HT-29 (cell line): ENCODE measurements at places on chromosomes 1 and 21.

DNA sequence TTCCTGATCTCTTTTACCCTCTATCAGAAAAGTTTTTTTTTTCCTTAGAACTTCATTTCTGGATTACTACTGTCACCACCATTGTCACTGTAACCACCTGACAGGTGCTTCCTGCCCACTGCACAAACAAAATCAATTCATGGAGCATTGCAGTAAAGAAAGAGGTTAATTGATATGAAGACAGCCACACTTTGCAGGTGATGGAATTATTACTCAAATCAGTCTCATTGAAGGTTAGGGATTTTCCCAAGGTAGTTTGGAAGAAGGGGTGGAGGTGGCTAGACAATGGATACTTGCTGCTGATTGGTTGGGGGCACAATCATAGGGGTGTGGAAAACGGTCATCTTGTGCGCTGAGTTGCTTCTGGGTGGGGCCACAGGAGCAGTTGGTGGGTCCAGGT is 230.8 kb upstream of the CACYBP start:
- DNase-seq, result no peak

GRCh38 chr1:118945489-118945888 is 42.7 kb downstream of the TBX15 start:
- no peak for DNase-seq

DNA sequence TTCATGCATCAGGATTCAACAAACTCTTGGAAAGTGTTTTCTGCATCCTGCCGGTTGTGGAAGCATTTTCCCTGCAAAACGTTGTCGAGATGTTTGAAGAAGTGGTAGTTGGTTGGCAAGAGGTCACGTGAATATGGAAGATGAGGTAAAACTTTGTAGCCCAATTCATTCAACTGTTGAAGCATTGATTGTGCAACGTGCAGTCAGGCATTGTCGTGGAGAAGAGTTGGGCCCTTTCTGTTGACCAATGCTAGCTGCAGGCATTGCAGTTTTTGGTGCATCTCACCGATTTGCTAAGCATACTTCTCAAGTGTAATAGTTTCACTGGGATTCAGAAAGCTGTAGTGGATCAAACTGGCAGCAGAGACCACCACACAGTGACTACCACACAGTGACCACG is 57.0 kb upstream of the PRDM2 start:
- DNase-seq, result no peak

DNA sequence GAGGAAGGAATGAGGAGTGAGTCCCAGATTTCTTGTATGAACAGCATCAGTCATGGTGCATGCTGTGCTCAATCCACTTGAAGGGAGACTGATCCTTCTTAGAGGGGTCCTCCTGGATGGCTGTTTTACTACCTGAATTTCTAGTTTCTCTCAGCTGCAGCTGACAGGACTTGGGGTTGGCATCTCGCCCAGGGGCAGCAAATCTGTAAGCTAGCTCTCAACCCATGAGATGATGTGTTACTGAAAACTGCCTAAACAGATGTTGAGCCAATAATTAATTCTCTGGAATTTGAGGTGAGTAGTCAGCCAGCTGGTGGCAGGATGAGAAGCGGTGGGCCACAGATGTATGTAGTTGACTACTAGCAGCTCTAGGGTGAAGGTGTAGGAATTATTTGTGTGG is 19.6 kb downstream of the BACH1 start:
- no peak for DNase-seq

DNA sequence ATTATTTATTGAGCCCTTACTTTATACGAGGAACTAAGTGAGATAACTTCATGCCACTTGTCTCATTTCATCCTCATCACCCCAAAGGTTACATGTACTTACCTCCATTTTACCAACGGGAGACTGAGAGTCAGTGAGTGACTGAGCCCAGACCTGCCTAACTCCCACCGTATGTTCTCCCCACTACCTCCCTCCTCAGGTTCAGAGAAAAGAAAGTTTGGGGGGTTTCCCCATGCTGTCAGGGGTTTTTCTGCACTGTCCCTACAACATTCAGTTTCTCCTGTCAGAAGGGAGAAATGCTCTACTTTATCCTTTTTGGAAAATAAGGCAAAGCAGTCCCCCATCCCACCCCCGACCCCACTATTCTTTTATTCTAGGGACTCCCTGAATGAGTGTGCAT is 32.9 kb downstream of the FAM78B start:
- no peak for DNase-seq

- DNase-seq, result no peak
These were observed 6.7 kb downstream of the NR5A2 start for GRCh38 chr1:200034262-200034557.

DNA sequence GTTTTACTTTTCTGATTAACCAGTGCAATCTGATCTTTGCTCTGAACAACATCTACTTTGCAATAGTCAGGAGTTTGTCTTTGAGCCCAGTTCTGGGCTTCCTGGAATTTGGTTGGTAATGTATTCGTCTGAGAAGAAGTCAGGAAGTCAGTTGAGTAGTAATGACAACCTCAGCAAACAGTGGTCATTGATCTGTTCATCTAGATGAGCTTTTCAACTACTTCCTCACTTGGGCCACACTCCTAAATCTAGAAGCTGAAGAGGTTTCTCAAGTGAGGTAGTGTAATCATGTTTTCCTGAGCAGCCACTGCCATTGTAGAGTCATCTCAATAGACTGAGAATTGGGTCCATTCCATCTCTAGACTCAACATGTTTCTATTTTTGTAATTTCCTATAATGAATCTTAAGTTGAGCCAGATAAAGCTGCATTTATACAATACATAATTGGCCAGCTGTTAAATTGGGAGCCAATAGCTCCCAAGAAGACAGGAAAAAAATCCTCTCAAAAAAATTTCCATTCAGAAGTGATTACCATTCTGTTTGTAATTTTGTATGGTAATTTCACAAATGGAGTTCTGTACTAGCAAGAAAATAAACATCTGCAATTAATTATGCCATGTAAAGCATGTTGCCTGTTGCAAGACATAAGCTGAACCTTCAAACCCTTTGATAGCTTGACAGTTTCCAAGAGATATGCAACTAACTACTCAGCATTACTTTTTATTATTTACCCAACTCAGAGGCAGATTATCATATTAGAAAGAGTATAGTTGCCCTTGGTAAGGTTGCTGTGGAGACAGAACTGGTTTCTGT is 49.6 kb downstream of the WDR64 start:
- DNase-seq, result no peak

- DNase-seq, result no peak
These were observed 48.9 kb downstream of the SPATA46 start for GRCh38 chr1:162327788-162328165.

DNA sequence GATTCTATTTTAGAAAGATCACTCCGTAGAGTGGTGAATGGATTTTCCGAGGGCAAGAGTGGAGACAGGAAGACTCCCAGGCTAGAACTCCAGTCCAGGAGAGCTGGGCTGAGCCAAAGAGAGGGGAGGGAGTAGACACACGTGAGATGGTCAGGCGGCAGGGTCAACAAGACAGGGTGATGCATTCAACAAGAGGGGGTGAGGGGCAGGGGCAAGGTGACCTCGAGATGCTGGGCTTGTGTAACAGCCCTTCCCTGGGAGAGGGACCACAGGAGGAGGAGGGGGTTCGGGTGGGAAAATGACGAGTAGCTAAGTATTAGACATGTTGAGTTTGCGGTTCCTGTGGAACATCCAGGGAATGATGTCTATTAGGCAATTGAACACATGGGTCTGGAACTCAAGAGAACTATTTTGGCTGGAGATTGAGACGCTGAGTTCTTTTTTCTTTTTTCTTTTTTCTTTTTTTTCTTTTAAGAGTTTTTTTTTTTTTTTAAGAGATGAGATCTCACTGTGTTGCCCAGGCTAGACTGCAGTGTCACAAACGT is 13.3 kb downstream of the RSPO1 start:
- DNase-seq, result no peak

DNA sequence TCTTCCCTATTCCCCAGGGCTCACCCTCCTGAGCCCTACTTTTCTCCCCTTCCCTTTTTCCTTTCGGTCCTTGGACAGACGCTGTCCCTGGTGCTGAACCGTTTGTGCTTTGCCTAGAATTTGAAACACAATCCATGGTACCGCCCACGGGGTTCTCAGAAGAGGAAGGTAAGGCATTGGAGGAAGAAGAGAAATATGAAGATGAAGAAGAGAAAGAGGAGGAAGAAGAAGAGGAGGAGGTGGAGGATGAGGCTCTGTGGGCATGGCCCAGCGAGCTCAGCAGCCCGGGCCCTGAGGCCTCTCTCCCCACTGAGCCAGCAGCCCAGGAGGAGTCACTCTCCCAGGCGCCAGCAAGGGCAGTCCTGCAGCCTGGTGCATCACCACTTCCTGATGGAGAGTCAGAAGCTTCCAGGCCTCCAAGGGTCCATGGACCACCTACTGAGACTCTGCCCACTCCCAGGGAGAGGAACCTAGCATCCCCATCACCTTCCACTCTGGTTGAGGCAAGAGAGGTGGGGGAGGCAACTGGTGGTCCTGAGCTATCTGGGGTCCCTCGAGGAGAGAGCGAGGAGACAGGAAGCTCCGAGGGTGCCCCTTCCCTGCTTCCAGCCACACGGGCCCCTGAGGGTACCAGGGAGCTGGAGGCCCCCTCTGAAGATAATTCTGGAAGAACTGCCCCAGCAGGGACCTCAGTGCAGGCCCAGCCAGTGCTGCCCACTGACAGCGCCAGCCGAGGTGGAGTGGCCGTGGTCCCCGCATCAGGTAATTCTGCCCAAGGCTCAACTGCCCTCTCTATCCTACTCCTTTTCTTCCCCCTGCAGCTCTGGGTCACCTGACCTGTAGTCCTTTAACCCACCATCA is 10.4 kb downstream of the BCAN start:
- DNase-seq, result no peak

DNA sequence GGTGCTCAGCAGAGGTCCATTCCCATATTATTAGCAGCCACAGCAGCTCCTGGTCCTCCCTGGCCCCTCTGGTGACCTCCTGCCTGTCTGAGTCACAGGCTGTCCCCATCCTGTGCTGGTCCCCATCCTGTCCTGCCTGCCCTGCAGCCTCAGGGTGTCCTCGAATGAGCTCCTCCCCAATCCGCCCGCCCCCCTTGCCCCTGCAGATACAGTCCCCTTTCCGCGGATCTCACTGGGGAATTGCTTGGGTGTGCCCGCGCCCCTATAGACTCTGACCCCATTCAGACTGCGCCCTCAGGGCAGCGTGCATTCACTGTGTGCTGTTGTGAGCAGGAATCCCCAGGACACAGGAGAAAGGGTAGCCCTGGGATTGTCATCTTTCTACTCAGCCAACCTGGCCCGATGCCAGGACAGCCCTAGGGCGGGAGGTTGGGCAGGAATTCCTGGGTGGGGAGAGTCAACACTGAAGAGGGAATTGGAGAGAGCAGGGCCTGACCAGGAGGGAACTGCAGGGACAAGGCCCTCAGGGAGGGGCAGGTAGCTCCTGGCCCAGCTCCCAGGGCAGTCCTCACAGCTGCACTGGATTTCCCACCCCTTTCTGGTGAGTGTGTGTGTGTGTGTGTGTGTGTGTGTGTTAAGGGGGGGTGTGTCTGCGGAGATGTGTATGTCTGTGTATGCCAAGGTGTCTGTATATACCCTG is 1.1 kb upstream of the GUCA2A start:
- DNase-seq, result peak; percentile 99

DNA sequence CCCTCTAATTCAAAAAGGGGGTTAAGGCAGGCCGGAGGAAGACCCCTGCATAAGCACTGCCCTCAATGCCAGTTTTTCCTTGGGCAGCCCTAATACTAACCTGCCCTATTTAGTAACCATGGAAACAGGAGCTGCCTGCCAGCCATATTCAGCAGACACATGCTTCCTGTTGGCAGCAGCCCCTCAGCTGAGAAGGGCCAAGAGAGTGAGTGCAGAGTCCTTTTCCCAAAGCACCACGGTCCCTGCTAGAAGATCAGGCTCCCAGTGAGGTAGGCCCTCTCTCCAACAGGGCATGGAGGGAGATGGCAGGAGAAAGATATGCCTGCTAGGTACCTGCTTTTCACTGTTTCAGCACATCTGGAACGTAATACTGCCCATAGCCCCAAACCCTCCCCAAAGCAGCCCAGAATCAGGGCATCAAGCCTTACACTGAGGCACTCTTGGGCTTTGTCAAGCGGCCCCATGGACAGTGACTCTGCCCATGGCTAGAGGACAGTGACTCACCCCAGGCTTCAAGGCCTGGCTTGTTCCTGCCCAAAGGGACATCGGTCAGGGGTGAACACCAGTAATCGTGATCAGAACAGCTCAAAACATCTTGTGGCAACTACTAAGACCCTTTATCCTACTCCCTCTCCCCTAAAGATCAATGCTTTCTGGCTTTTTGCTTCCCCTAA is 64.5 kb downstream of the BCAR3 start:
- DNase-seq, result peak; percentile 51

- no peak for DNase-seq
These were observed 9.2 kb upstream of the BEND5 start for GRCh38 chr1:48785869-48786268.
